Activated CD8-positive, alpha-beta T cell treated with anti-CD3 and anti-CD28 coated beads, Interleukin-2, amount 10 ng/mL, durations not matched to agents 7 days and 5 days (primary cell): ENCODE measurements at places on chromosomes 2 and 18. TPM values are rescaled to one million over a fixed set of nuclear protein-coding genes. Genes with fewer than 3 reads are reported as not detected.

The PRSS56 gene
- total RNA-seq = not detected

The RAPGEF4 gene
- total RNA-seq = 0.97 TPM

The EFEMP1 gene
- not detected for total RNA-seq

The LYG2 gene
- total RNA-seq = not detected

The IWS1 gene
- total RNA-seq = 53.3 TPM

The NHEJ1 gene
- total RNA-seq = 19.1 TPM

The SLC38A11 gene
- total RNA-seq = not detected

The MARS2 gene
- 15.6 TPM for total RNA-seq

The FAM136A gene
- total RNA-seq = 45.5 TPM

- no peaks in the 10 kb centered on the region for H3K27me3 ChIP-seq
- no peaks in the 10 kb centered on the region for H3K36me3 ChIP-seq
- no peaks in the 10 kb centered on the region for H3K4me1 ChIP-seq
- DNase-seq = no peak
Measured at GRCh38 chr2:55802067-55802466, 108.4 kb upstream of the PNPT1 start.

DNA sequence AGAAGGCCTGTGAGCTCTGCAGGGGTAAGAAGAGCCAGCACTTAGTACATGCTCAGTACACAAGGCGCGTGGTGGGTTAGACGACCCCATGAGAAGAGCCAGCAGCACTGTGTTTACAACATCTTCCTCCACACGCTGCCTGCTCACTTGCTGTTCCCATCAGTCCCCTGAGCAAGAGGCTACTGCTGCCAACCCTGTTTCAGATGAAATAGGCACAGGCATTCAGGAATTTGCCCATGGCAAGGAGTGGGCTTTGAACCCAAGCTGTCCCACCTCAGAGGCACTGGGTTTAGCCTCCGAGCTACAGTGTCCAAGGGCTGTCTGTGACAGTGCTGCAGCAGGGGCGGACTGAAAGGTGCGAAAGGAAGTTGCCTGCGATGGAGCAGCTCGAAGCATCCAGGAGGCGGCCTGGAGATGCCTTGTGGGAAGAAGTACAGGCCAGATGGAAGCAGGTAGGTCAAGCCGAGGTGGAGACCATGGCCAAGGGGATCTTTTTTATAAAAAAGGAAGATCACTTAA is 121.5 kb upstream of the PXDN start:
- no peaks in the 10 kb centered on the region for H3K27me3 ChIP-seq
- DNase-seq = no peak
- H3K4me1 ChIP-seq = no peaks in the 10 kb centered on the region
- H3K4me3 ChIP-seq = no peak overlapping the region
- no peaks in the 10 kb centered on the region for H3K36me3 ChIP-seq
- no peak overlapping the region for H3K27ac ChIP-seq

DNA sequence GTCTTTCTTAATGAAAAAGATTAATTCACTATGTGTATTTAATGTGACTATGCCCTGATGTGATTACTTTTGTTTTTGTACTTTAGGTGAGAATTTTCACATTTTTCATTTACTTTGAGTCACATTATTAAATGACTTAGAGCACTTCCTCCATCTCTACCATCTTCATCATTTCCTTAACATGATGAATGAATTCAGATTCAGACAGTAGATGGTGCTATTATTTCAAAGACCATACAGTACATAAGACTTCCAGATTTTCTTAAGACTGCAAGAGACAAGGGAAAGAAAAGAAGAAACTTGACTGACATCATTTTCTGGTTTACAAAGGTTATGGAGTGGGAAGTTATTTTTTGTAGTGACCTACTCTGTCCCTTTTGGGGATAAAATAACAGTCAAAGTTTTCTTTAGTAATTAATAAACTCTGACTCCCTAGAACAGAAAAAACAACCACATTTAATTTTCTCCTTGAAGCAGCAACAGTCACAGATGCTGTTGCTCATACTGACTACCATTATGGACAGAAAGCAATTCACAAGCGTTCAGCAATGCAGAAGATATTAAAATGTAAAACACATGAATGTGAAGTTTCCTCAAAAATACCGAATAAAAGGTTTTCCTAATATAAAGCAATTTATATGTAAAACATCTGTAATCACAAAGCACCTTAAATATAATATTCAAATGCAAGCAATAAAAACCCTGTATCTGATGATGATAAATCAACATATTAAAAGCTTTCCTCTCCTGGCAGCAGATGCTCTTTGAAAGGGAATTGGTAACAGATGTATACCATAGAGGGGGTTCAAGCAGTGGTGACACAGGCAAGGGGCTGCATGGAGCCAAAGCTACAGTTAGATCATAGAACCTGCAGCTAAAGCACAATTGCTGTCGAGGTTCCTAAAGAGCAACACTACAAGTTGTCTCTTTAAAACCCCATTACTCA is 1010.9 kb upstream of the NXPH2 start:
- no peak overlapping the region for H3K27ac ChIP-seq
- H3K27me3 ChIP-seq = no peaks in the 10 kb centered on the region
- DNase-seq = no peak
- H3K4me3 ChIP-seq = no peak overlapping the region

GRCh38 chr2:183166210-183166609 is 42.0 kb downstream of the NUP35 start:
- H3K36me3 ChIP-seq = peaks cover 63% of the 10 kb centered on the region
- no peak for DNase-seq
- peaks cover 6% of the 10 kb centered on the region for H3K4me1 ChIP-seq
- no peak overlapping the region for H3K4me3 ChIP-seq
- no peaks in the 10 kb centered on the region for H3K27me3 ChIP-seq

DNA sequence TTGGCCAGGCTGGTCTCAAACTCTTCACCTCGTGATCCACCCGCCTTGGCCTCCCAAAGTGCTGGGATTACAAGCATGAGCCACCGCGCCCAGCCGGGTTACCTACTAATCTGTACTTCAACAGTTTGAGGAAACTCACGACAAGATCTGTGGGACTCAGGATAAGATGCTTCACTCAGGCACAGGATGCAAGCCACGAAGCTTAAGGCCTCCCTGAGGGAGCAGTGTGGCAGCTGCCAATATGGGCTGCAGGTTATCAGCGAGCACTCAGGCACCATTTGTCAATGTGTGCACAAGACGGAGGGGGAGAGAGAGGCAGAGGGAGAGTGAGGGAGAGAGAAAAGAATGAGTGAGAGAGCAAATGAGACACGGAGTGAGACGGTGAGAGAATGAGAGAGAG is 173.6 kb upstream of the RAB6C start:
- H3K4me3 ChIP-seq = no peak overlapping the region
- DNase-seq = no peak
- no peak overlapping the region for H3K27ac ChIP-seq
- H3K27me3 ChIP-seq = peaks cover 7% of the 10 kb centered on the region
- no peaks in the 10 kb centered on the region for H3K4me1 ChIP-seq

GRCh38 chr18:58385472-58385871 is 243.4 kb downstream of the ALPK2 start:
- no peaks in the 10 kb centered on the region for H3K36me3 ChIP-seq
- H3K27me3 ChIP-seq = no peaks in the 10 kb centered on the region
- H3K4me1 ChIP-seq = no peaks in the 10 kb centered on the region
- no peak overlapping the region for H3K27ac ChIP-seq
- no peak for DNase-seq

GRCh38 chr2:235068701-235069100 is 116.9 kb downstream of the SH3BP4 start:
- DNase-seq = no peak
- no peak overlapping the region for H3K4me3 ChIP-seq
- no peaks in the 10 kb centered on the region for H3K36me3 ChIP-seq
- no peak overlapping the region for H3K27ac ChIP-seq

GRCh38 chr18:10736984-10737383 is 211.2 kb downstream of the NAPG start:
- no peaks in the 10 kb centered on the region for H3K4me1 ChIP-seq
- no peak for DNase-seq
- no peaks in the 10 kb centered on the region for H3K36me3 ChIP-seq
- no peak overlapping the region for H3K27ac ChIP-seq

GRCh38 chr2:10372203-10372861 is 69.6 kb downstream of the HPCAL1 start:
- peaks cover 9% of the 10 kb centered on the region for H3K36me3 ChIP-seq
- no peak for DNase-seq
- H3K4me1 ChIP-seq = peaks cover 16% of the 10 kb centered on the region
- no peaks in the 10 kb centered on the region for H3K27me3 ChIP-seq
- H3K27ac ChIP-seq = no peak overlapping the region
- no peak overlapping the region for H3K4me3 ChIP-seq

GRCh38 chr2:232522623-232523401 is 2.6 kb downstream of the PRSS56 start:
- H3K27ac ChIP-seq = no peak overlapping the region
- no peak overlapping the region for H3K4me3 ChIP-seq
- no peaks in the 10 kb centered on the region for H3K36me3 ChIP-seq
- no peak for DNase-seq

- no peaks in the 10 kb centered on the region for H3K36me3 ChIP-seq
- no peak overlapping the region for H3K27ac ChIP-seq
- H3K4me1 ChIP-seq = peaks cover 10% of the 10 kb centered on the region
Measured at GRCh38 chr2:118983133-118983532, 41.1 kb downstream of the MARCO start.

- H3K4me3 ChIP-seq = no peak within 1 kb of the TSS
- peaks cover 52% of the 10 kb centered on the region for H3K27me3 ChIP-seq
- H3K4me1 ChIP-seq = peaks cover 8% of the 10 kb centered on the region
- H3K27ac ChIP-seq = no peak within 1 kb of the TSS
- H3K36me3 ChIP-seq = no peaks in the 10 kb centered on the region
- peak; percentile 24 for DNase-seq
Measured at GRCh38 chr18:21242141-21242779, at the start of gene GREB1L. GREB1L (plus strand) TSS chr18:21242232; CDS start chr18:21383519, 141,287 bp downstream.

- no peaks in the 10 kb centered on the region for H3K4me1 ChIP-seq
Measured at GRCh38 chr2:182144041-182144775, 158.6 kb downstream of the PPP1R1C start.

GRCh38 chr2:176146101-176146500 is 5.2 kb upstream of the HOXD4 start:
- H3K27me3 ChIP-seq = peaks cover 78% of the 10 kb centered on the region
- no peak overlapping the region for H3K4me3 ChIP-seq

- no peak for DNase-seq
- H3K4me3 ChIP-seq = no peak overlapping the region
- H3K36me3 ChIP-seq = no peaks in the 10 kb centered on the region
- no peak overlapping the region for H3K27ac ChIP-seq
Measured at GRCh38 chr2:128364441-128364911, 45.8 kb upstream of the HS6ST1 start.

DNA sequence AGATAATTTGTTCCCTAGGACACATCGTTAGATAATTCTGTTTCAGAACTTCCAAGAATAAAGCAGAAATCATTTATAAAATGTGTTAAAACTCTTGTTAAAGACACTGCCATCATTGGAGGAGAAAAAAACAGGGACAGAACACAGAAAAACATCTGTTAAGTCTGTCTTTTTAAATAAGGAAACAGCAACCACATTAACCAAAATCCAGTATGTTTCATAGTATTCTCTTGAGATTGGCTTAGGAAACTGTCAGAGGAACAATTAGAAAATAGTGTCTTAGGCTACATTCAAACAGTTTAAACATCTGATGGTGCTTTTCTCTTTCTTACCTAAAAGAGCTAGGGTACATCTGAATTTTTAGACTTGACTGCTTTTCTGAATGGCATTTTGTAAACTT is 81.6 kb downstream of the PMS1 start:
- no peaks in the 10 kb centered on the region for H3K4me1 ChIP-seq
- H3K27me3 ChIP-seq = no peaks in the 10 kb centered on the region
- no peak overlapping the region for H3K27ac ChIP-seq
- no peak for DNase-seq
- peaks cover 29% of the 10 kb centered on the region for H3K36me3 ChIP-seq
